B cell (primary cell): ENCODE measurements at places on chromosomes 3 and 15.

DNA sequence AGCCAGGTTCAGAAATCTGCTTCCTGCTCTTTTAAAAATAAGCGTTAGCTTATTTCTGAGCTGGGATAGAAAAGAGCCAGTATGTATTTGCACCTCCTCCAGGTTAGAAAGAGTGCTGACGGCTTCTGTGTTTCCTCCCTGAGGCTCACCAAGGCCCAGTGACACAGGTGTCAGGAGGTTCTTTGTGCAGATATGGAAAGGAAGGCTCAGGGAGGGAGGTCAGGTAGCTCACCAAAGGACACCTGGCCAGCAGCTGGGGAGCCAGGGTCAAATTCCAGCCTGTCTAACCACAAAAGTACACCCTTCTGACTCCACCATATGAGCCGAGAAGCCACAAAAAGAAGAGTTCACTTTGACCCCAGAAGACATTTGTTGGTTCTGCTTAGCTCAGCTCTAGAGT lies 201.0 kb upstream of the WNT5A start:
- no peak for DNase-seq

GRCh38 chr15:44101286-44101685 lies 93.8 kb downstream of the FRMD5 start:
- no peak for DNase-seq

GRCh38 chr3:40079203-40079846 lies 230.2 kb upstream of the EIF1B start:
- no peak for DNase-seq

- DNase-seq = no peak
These were observed 45.7 kb downstream of the CHSY1 start for GRCh38 chr15:101206176-101206591.

- no peak for DNase-seq
These were observed 141.4 kb downstream of the VPS8 start for GRCh38 chr3:184953401-184953800.

DNA sequence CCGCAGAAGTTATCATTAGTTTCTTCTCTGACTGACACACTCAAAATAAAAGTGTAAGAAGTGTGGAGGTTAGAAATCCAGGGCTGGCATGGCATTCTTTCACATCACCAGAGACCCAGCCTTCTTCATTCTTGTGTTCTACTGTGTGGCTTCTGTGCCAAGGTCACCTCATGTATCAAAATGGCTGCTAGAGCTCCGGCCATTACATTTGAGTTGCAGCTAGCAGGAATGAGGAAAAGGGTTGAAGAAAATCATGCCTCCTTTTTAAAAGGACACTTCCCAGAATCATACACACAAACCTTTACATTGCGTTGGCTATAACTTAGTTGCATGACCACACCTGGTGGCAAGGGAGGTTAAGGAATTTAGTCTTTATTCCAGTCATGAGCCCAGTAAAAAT lies 345.6 kb upstream of the PROK2 start:
- no peak for DNase-seq

DNA sequence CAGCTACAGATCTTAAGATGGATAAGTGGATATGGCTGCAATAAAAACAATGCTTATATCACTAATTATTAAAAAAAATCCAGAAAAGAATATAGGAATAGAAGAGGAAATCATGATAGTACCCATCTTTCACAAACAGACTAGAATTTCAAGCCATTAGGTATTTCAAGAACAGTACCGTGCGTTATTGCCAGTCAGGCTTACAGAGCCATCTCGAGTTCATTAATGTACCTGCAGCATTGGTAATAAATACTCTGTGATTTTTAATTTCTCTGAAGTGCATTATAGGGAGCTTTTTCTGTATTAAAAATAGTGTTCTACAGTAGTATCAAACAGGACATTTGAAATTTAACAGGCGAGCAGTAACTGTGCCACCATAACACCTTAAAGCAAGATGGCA lies 35.7 kb downstream of the ST3GAL6 start:
- DNase-seq = no peak

- no peak for DNase-seq
These were observed 37.5 kb upstream of the FSIP1 start for GRCh38 chr15:39820050-39820602.

DNA sequence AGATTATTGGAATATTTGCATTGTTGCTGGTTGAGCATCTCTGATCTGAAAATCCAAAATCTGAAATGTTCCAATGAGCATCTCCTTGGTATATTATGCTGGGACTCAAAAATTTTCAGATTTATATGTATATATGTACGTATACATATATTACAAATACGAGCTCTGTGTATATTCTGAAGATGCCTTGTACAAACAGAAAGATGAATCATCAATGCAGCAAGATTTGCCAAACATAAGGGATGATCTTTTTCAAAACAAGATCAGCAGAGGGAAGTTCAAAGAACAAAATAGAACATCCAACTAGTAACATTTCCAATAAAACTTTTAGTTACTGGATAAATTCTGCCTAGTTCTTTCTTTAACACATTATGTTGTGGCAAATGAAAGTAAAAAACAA lies 42.5 kb downstream of the HERC1 start:
- DNase-seq = no peak

- no peak for DNase-seq
These were observed 94.7 kb upstream of the TGFBR2 start for GRCh38 chr3:30511524-30512251.

GRCh38 chr3:197613199-197613598 lies 57.4 kb upstream of the BDH1 start:
- no peak for DNase-seq

GRCh38 chr3:58161435-58162398 lies 49.1 kb downstream of the DNASE1L3 start:
- DNase-seq = no peak

DNA sequence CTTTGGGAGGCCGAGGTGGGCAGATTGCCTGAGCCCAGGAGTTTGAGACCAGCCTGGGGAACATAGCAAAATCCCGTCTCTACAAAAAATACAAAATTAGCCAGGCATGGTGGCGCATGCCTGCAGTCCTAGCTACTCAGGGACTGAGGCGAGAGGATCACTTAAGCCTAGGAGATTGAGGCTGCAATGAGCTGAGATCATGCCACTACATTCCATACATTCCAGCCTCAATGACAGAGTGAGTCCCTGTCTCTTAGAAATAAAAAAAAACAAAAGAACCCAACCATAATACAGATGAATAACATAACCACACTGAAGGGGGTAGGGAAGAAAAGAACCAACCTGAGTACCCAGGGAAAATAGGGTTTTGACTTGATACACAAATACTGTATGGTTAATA lies 19.7 kb upstream of the CGNL1 start:
- no peak for DNase-seq

- no peak for DNase-seq
These were observed 182.5 kb downstream of the FOXP1 start for GRCh38 chr3:71400986-71401451.

GRCh38 chr3:114363554-114364202 lies 69.8 kb downstream of the TIGIT start:
- no peak for DNase-seq

GRCh38 chr3:11634081-11634635 lies 9.6 kb downstream of the VGLL4 start:
- DNase-seq = no peak

GRCh38 chr3:12959838-12960378 lies 113.3 kb downstream of the IQSEC1 start:
- peak; percentile 75 for DNase-seq

GRCh38 chr3:50122071-50122470 lies 33.1 kb upstream of the SEMA3F start:
- DNase-seq = no peak

DNA sequence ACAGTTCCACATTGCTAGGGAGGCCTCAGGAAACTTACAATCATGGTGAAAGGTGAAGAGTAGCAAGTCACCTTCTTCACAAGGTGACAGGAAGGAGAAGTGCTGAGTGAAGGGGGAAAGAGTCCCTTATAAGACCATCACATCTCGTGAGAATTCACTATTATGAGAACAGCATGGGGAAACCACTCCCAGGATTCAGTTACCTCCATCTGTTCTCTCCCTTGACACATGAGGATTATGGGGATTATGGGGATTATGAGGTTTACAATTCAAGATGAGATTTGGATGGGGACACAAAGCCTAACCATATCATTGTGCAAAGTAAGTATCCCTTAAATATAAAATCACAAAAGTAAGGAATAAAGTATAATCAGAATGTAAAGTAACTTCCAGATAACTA lies 375.9 kb upstream of the NAALADL2 start:
- no peak for DNase-seq

- DNase-seq = no peak
These were observed 867 bp upstream of the DCAF1 start for GRCh38 chr3:51500632-51501131.

GRCh38 chr3:9293076-9293475 lies 43.6 kb upstream of the SRGAP3 start:
- DNase-seq = no peak

- no peak for DNase-seq
These were observed 41.7 kb upstream of the SEC22A start for GRCh38 chr3:123159926-123160635.

- DNase-seq = peak; percentile 15
These were observed 90.0 kb downstream of the APBA2 start for GRCh38 chr15:28975766-28976179.

GRCh38 chr3:129321887-129322286 lies 43.2 kb downstream of the HMCES start:
- no peak for DNase-seq

GRCh38 chr15:64009241-64009640 lies 37.0 kb downstream of the DAPK2 start:
- DNase-seq = peak; percentile 26

GRCh38 chr15:48300038-48300437 lies 31.2 kb upstream of the DUT start:
- DNase-seq = no peak

DNA sequence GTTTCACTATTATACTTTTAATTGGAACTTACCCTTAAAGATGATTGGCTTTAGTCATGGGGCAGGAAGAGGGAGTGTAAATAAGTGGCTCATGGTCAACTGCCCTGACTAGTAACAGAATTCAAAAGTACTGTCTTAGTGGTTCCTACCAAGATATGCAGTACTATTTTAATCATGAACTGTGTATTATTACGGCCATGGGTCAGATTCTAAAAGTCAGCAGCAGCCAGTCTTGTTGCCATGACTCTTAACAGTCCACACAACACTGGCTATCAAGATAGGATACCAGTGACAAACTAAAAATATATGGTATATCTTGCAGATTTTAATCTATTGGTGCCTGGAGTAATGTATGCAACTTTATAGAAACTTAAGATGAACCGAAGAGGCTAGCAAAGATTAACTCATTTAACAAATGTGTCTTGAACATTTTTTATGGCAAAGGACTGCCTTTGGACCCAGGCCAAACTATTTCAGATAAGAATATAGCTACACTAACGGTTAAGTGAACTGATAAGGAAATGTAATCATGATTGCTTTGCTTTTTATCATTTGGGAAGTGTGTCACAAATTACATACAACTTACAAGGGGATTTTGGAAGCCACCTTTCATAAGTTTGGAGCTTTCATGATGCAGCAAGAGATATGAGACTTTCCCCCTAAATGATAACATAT lies 163.7 kb downstream of the TCF12 start:
- no peak for DNase-seq

DNA sequence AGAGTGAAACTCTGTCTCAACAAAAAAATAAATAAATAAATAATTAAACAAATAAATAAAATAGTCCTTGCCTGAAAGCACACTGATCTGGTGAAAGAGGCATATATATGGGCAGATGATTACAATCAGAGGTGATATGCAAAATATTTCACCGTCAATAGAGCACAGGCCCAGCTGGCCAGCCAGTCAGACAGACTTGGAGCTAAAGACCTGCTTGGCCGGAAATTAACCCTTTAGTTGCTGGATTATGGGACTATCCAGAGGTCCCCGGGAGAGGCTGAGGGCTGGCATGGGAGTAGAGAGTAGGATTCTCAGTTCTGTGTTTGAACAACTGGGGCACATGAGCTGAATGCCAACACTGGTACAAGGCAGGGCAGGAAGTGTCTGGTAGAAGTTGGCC lies 59.1 kb upstream of the CTNNB1 start:
- DNase-seq = no peak

DNA sequence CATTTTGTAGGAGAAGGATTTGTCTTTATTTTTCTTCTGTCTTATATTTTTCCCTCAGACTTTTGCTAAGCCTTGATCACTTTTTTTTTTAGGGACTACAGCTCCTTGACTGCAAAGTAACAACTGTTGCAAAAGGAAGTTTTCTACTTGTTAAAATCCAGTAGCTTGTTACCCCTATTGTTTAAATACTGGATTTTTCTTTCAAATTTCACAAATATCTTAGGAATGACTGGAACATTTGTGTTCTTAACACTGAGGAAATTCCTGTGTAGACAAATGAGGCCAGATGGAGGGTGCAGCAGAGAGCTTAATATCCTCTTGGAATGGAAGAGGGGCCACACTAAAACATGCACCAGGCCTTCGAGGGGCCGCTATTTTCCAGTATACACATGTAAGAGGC lies 3.2 kb upstream of the PGPEP1L start:
- DNase-seq = no peak

- DNase-seq = no peak
These were observed 26.1 kb downstream of the EAF1 start for GRCh38 chr3:15453501-15453900.

DNA sequence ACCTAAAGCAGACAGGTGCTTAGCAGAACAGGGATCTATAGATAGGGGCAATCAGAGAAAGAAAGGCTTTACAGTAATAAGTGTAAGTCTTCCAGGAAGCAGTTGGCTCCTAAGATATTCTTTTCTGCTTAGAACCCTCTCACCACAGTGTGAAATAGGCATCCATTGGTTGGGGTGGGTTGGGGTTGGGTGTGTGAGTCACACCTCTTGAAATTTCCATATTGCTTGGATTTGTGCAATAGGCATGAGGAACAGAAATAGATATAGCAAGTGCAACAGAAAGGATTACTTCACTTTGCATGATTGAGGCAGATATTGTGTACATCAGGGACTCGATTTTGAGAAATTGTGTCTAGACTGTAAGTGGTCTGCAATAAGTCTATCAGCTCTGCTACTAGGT lies 200.1 kb upstream of the GAP43 start:
- DNase-seq = no peak

DNA sequence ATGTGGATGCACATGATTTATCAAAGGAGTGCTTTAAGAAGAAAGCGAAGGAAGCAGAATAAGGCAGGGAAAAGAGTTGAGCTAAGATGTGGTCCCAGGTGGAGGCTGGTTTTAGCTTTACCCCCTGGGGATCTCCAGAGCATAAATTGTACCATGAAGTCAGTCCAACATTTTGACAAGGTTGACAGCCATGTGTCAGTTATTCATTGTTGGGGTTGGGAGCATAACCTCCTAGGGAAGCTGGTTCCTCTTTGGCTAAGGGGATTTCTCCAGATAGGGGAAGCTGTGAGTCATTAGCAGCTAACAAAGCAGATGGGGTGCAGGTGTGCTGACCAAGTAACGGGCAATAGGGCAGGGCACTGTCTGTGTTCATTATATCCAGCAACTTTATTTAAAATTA lies 123.7 kb upstream of the IGSF10 start:
- no peak for DNase-seq
